Astrocyte (in vitro differentiated cells and primary cell): ENCODE measurements at places on chromosomes 4 and X. TPM values are rescaled to one million over a fixed set of nuclear protein-coding genes. Genes with fewer than 3 reads are reported as not detected.

GRCh38 chr4:164779811-164780216 lies 25.9 kb downstream of the SMIM31 start:
- H3K27me3 ChIP-seq, result no peaks in the 10 kb centered on the region
- no peaks in the 10 kb centered on the region for H3K36me3 ChIP-seq
- peak; percentile 37 for DNase-seq
- H3K4me3 ChIP-seq, result no peak overlapping the region
- no peaks in the 10 kb centered on the region for H3K4me1 ChIP-seq

DNA sequence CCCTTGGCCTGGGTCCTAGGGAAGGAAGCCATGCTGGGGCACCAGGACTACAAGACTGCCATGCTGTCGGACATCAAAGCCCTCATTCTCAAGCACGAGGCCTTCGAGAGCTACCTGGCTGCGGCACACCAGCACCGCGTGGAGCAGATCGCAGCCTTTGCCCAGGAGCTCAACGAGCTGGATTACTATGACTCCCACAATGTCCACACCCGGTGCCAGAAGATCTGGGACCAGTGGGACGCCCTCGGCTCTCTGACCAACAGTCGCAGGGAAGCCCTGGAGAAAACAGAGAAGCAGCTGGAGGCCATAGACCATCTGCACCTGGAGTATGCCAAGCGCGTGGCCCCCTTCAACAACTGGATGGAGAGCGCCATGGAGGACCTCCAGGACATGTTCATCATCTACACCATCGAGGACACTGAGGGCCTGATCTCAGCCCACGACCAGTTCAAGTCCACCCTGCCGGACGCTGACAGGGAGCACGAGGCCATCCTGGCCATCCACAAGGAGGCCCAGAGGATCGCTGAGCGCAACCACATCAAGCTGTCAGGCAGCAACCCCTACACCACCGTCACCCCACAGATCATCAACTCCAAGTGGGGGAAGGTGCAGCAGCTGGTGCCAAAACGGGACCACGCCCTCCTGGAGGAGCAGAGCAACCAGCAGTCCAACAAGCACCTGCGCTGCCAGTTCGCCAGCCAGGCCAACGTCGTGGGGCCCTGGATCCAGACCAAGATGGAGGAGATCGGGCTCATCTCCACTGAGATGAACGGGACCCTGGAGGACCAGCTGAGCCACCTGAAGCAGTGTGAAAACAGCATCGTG lies 487.0 kb downstream of the TRAM1L1 start:
- H3K4me3 ChIP-seq, result no peak overlapping the region
- DNase-seq, result no peak
- H3K27ac ChIP-seq, result no peak overlapping the region
- H3K27me3 ChIP-seq, result no peaks in the 10 kb centered on the region
- no peaks in the 10 kb centered on the region for H3K4me1 ChIP-seq
- no peaks in the 10 kb centered on the region for H3K36me3 ChIP-seq

- peak overlapping the region; percentile 69 for H3K27ac ChIP-seq
- DNase-seq, result no peak
- H3K36me3 ChIP-seq, result no peaks in the 10 kb centered on the region
- peaks cover 6% of the 10 kb centered on the region for H3K4me1 ChIP-seq
- H3K4me3 ChIP-seq, result peak overlapping the region; percentile 80
Measured at GRCh38 chr4:6716958-6717655, 1.1 kb downstream of the BLOC1S4 start.

UTP3 gene
- 34.9 and 37.0 TPM in 2 replicates for total RNA-seq

- H3K4me1 ChIP-seq, result no peaks in the 10 kb centered on the region
- no peaks in the 10 kb centered on the region for H3K36me3 ChIP-seq
- no peak for DNase-seq
- H3K27me3 ChIP-seq, result no peaks in the 10 kb centered on the region
- no peak overlapping the region for H3K4me3 ChIP-seq
- no peak overlapping the region for H3K27ac ChIP-seq
Measured at GRCh38 chr4:152997288-152997687, 61.2 kb downstream of the FHDC1 start.

DNA sequence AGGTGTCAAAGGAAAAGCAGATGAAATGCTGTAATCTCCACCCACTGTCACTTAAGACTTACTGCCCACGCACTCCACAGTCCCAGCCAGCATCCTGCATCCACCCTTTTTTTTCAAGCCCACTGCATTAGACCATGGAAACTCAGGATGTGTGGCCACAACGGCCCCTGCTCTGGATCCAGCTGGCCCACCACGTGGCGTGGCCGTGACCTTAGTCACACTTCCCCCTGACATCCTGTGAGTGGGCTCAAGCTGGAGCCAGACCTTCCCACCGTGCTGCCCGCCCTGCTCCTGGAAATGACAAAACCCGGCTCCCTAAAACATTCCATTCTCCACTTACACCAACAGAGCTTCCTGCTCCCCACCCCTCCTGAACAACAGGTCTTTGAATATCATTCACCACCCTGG lies 588.3 kb upstream of the DIPK2B start:
- no peaks in the 10 kb centered on the region for H3K27me3 ChIP-seq
- peak overlapping the region; percentile 33 for H3K4me3 ChIP-seq

- H3K27ac ChIP-seq, result no peak overlapping the region
- H3K36me3 ChIP-seq, result no peaks in the 10 kb centered on the region
- peaks cover 4% of the 10 kb centered on the region for H3K4me1 ChIP-seq
Measured at GRCh38 chr4:156388826-156389225, 435.2 kb upstream of the CTSO start.

DNA sequence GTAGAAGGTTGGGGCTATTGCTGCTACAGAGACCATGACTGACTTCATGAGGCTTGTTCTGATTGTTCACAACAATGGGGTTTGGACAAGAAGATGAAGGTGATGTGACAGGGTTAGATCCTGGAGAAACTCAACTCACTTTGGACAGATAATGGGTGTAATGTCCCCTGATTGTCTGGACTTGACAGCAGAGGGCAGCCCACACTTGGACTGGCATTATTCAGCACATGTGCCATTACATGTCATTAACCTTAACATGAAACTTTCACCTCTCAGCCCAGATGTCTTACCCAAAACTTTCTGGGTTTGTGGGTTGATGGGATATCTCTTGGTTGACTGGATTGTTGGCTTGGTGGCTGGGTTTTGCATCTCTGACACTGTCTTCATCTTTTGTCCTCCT lies 101.5 kb downstream of the MXRA5 start:
- no peaks in the 10 kb centered on the region for H3K36me3 ChIP-seq
- peak overlapping the region; percentile 81 for H3K27ac ChIP-seq
- DNase-seq, result no peak

DNA sequence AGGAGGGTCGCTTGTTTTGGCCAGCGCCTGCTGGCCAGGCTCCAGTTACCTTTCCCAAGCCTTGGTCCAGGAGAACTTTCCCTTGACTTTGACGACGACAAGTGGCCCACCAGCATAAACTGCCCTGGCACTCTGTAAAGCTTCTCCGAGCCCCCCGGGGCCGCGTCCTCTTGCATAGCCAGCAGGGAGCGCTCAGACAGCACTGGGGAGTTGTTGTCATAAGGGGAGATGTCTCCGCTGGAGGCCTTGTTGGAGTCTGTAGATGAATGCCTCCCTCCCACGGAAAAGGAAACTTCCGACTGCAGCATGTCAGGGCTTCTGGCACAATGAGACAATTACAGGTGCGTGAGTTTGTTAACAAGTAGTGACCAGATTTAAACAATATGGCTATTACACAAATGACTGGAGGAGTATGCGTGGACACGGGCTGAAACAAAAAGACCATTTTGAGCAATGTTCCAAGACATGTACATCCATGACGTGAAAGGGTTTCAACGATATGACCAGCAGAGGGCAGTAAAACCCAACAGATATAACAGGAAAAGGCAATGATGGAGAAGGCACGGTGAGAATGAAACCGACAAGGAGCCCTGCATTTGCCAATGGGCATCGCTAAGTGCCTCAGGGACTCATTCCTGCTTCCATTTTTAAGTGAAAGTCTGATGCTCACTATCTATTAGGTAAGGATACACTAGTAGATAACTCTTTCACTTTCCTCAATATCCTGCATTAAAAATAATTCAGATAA lies 33.0 kb downstream of the HCCS start:
- no peaks in the 10 kb centered on the region for H3K27me3 ChIP-seq
- no peak overlapping the region for H3K27ac ChIP-seq
- peak; percentile 42 for DNase-seq
- H3K4me3 ChIP-seq, result no peak overlapping the region

DNA sequence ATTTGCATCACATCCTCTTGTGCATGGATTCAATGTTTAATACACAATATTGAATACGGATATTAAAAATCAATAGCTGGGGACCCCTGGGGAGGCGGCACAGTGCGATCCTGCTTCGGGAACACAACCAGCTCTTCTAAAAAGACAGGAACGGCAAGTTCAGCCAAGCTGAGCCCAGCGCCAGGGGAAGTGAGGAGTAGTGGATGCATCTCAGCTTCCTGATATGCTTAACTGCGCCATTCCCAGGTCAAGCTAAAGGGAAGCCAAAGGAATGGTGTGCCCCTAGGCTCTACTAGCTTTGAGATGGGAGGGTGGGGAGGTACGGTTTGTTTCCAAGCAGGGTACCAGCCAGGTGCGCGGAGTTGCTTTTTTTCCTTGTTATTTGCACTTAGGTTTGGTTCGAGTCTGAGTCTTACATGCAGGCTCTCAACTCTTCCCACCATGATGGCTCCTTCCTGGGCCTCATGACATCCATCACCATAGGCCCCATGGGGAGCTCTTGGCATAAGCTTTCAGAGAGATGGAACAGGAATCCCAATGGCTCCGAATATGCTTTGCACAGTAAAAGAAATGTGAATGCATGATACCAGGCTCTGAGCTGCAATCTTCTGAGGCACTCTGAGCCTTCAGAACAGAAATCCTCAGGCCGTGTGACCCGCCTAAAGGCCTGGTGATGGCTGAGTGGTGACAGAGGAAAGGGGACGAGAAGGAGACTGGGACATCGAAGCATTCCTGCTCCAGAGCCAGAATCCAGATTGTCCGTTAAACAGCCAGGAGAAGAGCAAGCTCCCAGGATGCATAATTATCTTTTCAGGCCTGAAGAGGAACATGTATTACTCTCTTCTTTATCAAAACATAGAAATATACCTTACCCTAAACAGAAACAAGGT lies 51.8 kb upstream of the BCOR start:
- H3K36me3 ChIP-seq, result no peaks in the 10 kb centered on the region
- H3K4me1 ChIP-seq, result peaks cover 11% of the 10 kb centered on the region
- no peak overlapping the region for H3K4me3 ChIP-seq
- H3K27ac ChIP-seq, result no peak overlapping the region
- H3K27me3 ChIP-seq, result no peaks in the 10 kb centered on the region

UNC5C gene
- total RNA-seq, result 3.1 and 5.7 TPM in 2 replicates

DNA sequence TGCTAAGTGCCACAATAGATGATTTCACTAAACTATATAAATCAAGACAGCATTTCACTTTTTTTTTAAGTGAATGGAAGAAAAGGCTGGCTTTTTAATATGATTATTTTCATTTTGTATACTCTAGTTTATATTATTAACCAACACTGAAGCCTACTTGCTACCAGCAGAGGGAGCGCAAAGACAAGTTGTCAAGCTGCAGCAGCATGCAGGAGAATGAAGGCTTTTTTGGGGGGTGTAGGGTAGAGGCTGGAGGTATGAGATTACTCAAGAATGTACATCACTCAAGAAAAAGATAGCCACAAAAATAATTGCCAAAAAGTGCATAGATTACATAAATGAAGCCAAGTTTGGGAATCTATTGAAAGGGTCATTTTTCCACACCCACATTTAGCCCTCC lies 519.5 kb downstream of the FGF13 start:
- no peaks in the 10 kb centered on the region for H3K27me3 ChIP-seq
- H3K4me1 ChIP-seq, result no peaks in the 10 kb centered on the region
- H3K27ac ChIP-seq, result no peak overlapping the region
- no peak overlapping the region for H3K4me3 ChIP-seq
- no peaks in the 10 kb centered on the region for H3K36me3 ChIP-seq

ALB gene
- 0.75 TPM in 1 of 2 replicates, not detected in the other for total RNA-seq

DNA sequence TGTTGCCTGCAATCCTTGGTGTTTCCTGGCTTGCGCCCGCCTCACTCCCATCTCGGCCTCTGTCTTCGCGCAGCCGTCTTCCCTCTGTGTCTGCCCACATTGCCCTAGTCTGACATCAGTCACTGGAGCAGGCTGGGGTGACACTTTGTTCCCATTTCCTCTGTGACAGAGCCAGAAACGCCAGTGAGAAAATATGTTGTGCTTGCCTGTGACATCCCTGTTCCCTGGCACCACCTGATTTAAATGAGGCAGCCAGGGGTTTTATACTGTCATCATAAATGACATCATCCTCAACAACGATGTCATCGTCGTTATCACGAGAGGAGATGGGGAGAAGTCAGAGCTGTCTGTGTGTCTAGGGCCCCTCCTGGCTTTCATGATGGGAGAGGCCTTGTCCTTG lies 29.1 kb downstream of the ZNF185 start:
- H3K27ac ChIP-seq, result no peak overlapping the region
- no peaks in the 10 kb centered on the region for H3K27me3 ChIP-seq
- H3K4me1 ChIP-seq, result peaks cover 3% of the 10 kb centered on the region
- no peaks in the 10 kb centered on the region for H3K36me3 ChIP-seq

ARHGEF9 gene
- 44.8 and 46.0 TPM in 2 replicates for total RNA-seq

GRCh38 chrX:93874554-93874953 lies 200.5 kb downstream of the FAM133A start:
- no peak overlapping the region for H3K4me3 ChIP-seq
- no peak overlapping the region for H3K27ac ChIP-seq
- no peaks in the 10 kb centered on the region for H3K27me3 ChIP-seq

DNA sequence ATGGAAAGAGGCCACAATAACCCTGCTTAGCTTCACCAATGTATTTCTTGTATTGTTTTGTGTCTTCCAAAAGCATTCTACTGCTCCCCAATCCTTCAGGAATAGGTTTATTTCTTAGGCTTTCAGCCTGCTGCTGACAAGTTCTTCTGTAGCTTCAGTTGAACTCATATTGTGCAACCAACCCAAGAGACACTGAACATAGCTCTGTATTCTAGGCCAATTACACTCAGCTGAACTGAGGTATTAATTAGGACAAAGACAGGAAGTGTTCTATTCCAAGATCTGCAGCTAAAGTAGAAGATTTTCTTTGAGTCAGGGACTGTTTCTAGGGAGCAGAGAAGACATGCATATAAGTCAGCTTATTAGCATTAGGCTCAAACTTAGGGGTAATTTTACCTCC lies 151.8 kb downstream of the LHFPL1 start:
- DNase-seq, result no peak
- H3K27ac ChIP-seq, result no peak overlapping the region
- H3K4me3 ChIP-seq, result no peak overlapping the region
- H3K27me3 ChIP-seq, result no peaks in the 10 kb centered on the region
- no peaks in the 10 kb centered on the region for H3K4me1 ChIP-seq

TNIP3 gene
- 0.14 TPM in 1 of 2 replicates, not detected in the other for total RNA-seq

DNA sequence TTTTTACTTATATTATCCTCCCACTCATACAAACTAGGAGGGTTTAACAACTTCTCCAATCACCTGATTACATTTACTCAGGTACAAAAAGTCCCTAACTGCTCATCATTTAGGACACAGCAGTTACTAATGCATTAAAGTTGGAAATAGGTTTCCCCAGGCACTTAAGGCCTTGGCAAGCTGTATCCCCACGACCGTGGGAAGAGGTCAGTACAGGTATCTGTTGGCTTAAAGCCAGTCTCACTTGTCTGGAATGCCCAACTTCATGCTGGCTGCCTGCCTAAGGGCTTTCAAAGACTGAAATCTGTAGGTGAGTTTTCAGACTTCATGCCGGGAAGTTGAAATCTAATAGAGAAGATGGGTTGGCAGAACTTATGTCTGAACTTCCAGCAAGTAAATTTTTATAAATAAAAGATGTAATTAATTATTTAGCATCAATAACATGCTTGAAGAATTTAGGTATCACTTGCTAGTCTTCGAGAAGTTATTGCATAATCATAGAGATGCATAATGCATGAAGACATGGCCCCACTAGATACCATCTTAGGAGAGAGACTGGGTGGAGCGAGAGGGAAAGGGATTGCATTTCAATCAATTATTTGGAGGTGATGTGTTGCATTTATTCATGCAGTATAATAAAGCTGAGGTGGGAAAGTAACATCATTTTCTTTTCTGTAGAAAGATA lies 54.2 kb downstream of the SCD5 start:
- H3K4me3 ChIP-seq, result no peak overlapping the region
- H3K27ac ChIP-seq, result peak overlapping the region; percentile 91
- no peaks in the 10 kb centered on the region for H3K36me3 ChIP-seq
- H3K4me1 ChIP-seq, result peaks cover 39% of the 10 kb centered on the region
- DNase-seq, result no peak
- no peaks in the 10 kb centered on the region for H3K27me3 ChIP-seq
